ENCODE measurements at places on chromosomes 12 and 14. TPM values are rescaled to one million over a fixed set of nuclear protein-coding genes. Genes with fewer than 3 reads are reported as not detected.

Gene CISTR
- total RNA-seq, result 1.1 TPM

Gene ACVRL1
- total RNA-seq, result 0.13 TPM

Gene RASSF9
- 1.8 TPM for total RNA-seq

Gene BEST3
- 0.45 TPM for total RNA-seq

Gene INSM2
- total RNA-seq, result 0.52 TPM

Gene MUCL1
- total RNA-seq, result 4.2 TPM

Gene GRIP1
- total RNA-seq, result 3.4 TPM

Gene GOLGA5
- 28.3 TPM for total RNA-seq

Gene NRXN3
- 16.0 TPM for total RNA-seq

Gene SCN8A
- total RNA-seq, result 12.7 TPM

Gene SPTSSA
- total RNA-seq, result 10.8 TPM

Gene FRMD6
- 129 TPM for total RNA-seq
